Left ventricle myocardium superior (tissue), 1 donor: ENCODE measurements at places on chromosomes 12 and 14. TPM values are rescaled to one million over a fixed set of nuclear protein-coding genes. Genes with fewer than 3 reads are reported as not detected.

OR4K17 gene
- total RNA-seq, result not detected

SLC39A9 gene
- total RNA-seq, result 18.4 TPM

TSPAN19 gene
- total RNA-seq, result not detected

SYNDIG1L gene
- 0.22 TPM for total RNA-seq

DLK1 gene
- 22.7 TPM for total RNA-seq

CGRRF1 gene
- total RNA-seq, result 20.7 TPM

OR4N5 gene
- total RNA-seq, result not detected

GSG1 gene
- total RNA-seq, result not detected

HCAR1 gene
- total RNA-seq, result 0.12 TPM

DNA sequence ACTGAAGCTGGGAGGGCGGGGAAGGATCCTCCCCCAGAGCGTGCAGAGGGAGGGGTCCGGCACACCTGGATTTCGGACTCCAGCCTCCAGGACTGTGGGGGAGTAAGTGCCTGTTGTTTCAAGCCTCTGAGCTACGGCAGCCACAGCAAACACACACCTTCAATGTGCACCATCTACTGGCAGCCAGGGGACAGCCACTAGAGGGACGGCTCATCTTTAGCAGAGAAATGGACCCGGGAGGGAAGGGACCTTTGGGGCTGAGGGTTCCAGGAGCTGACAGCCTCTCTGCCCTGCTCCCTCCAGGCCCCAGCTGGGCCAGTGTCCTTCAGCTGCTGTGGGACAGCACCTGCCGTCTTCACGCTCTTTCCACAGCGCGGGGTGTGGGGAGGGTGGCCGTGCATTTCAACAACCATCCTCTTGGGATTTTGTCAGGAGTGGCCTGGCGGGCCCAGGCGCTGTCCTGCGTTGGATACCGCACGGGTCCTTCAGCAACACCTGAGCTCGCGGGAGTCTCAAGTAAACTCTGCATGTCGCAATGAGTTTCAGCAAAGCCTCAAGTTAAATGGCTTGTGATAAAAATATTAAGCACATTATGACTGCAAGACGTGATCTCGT is 209.2 kb upstream of the C14orf180 start:
- DNase-seq, result peak; percentile 32

GRCh38 chr12:19239102-19239501 is 109.6 kb downstream of the PLEKHA5 start:
- DNase-seq, result no peak

DNA sequence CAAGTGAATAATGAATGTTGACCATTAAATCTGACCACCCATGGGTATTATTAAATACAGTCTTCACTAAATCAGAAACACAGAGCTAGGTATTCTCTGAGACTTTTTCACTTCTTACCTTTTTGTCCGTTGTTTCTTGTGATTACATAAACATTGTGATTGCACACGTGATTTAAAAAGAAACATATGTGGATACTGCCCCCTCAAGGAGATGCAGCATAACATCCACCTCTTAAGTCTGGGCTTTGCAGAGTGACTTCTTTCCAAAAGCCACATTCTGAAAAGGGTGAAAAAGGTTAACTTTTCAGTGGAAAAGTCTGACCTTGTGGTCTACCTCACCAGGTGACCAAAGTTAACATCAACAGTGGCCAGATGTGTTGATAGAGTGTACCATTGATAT is 185.5 kb upstream of the FAR2 start:
- DNase-seq, result no peak

GRCh38 chr12:79199166-79199565 is 334.6 kb downstream of the SYT1 start:
- DNase-seq, result no peak

- no peak for DNase-seq
Measured at GRCh38 chr12:52454411-52455201, 2.7 kb upstream of the KRT6B start.

DNA sequence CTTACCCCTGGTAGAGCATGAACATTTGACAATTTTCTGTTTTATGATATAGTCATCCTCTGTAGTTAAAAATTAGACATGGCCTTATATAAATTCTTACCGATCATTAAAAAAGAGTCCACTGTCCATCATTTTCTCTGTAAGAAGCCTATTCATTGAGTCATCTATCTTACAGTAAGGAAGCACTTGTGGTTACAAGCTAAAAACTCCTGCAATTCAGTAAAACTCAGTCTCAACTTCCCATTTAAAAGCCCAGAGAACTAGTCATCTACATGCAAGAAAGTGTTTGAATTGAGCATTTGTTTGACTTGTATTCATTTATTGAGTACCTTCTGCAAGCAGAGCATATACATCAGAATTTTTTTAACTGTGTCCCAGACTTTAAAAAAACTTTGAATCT is 63.3 kb downstream of the GTF2A1 start:
- DNase-seq, result no peak

DNA sequence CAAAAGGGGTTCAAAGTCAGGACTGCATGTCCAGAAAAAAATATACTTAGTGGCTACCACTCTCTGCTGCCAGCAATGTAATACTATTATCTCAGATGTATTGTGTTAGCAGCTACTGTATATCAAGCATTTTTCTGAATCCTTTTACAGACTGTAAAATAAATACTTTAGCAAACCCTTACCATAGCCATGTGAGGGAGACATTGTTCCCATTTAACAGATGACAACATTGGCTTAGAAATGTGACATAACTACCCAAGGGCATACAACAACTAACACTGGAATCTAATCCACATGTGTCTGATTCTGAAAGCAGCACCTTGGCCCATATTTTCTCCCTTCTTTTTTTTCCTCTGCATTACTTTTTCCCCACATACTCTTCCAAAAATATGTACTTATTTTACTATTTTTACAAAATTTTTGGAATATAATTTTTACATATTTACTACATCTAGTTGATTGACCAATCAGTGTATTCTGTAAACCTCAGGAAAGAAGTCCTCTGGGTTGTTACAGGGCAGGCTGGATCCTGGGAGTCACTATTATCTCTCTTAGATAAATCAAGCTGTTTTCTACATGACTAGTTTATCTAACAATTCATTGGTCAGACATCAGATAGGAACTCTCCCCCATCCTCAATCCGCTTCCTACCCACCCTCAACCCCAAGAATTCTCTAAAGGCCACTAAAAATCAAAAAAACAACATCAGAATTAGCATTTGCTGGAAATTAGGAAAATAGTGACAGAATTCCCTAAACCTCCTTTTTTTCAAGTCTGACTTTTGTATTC is 154.1 kb downstream of the BTG1 start:
- no peak for DNase-seq

DNA sequence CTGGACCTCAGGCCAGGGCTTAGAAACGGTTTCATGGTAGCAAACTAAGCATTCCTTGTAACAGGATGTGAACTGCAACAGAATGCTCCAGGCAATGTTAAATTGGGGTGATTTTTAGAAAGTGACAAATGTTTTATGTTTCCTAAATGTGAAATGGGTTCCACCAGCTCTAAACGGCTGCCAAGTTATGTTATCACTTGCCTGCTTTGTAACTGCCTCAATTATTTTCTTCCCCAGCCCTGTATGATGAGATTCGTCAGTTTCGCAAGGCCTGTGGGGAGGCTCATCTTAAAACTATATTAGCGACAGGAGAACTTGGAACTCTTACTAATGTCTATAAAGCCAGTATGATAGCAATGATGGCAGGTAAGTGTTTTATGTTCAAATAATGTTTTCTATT is 70.9 kb downstream of the DERA start:
- DNase-seq, result no peak

DNA sequence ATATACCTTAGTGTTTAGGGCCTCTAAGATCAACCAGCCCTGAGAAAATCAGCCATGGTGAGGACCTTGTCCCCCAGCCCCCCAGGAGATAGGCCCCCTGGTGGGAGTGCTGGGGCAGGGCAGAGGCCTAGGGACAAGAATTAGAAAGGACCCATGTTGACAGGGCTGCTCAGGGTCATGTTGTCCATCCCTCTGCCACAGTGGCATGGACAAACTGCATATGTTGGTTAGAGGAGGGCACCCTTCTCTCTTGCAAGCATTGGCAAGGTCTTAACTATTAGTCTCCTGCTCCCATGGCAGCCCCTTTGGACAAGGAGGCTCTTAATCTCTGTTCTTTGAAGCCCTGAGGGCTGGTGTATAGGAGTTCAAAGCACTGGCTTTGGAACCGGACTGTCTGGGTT is 755 bp upstream of the PTPN6 start:
- peak; percentile 20 for DNase-seq

DNA sequence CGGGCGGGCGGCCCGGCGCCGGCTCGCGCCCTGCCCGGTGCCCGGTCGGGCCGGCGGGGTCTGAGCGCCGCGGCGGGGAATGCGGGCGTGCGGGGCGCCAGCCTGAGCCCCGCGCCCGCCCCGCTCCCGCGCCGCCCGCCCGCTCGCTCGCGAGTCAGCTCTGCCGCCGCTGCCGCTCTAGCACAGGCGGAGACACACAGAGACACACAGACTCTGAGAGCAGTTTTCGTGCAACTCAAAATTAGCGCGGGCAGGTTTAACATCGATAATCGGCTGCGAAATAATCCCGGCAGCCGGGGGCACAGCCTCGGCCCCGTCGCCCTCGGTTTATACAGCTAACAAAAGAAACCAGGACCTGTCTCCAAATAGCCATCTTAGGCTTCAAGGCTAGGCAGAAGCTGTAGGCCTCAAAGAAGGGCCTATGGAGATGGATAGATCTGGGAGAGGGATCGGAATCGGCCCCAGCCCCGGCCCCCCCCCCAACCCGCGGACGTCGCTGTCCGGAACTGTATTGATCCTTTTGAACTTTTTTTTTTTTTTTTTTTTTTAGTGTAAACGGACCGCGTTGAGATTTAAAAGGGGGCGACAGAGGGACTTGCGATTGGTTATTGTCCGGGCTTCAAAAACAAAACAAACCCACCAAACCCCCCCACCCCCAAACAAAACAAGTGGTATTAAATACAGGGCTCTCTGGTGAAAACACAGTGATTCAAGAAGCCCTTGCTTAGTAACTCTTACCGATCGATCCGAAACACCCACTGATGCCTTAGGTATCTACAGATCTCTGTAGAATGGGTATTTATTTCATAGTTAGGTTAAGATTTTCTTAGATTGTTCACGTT is 1.1 kb downstream of the ARID2 start:
- DNase-seq, result peak; percentile 65

GRCh38 chr14:78197051-78197450 is 26.9 kb downstream of the NRXN3 start:
- no peak for DNase-seq

GRCh38 chr14:32083315-32083624 is 6.2 kb downstream of the ARHGAP5 start:
- DNase-seq, result no peak

DNA sequence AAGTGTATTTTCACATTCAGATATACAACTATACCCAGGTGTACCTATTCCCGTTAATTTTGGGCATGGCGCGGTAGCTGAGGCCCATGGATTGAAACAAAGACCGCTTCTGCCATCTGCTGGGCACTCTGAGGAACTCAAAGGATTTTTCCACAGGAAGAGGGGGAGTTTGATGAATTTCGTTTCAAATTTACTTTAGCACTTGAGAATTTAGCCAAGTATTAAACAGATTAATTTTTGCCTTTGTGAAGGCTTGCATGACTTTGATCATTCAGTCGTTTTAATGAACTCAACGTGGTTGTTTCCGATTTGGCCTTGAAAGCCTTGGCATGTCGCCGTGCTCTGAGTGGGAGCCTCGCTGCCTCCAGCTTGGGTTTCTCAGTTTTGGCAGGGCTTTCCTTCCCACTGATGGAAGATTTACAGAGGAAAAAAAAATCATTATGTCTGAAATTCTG is 153.2 kb upstream of the DDHD1 start:
- peak; percentile 73 for DNase-seq

- no peak for DNase-seq
Measured at GRCh38 chr12:43444940-43445564, 107.0 kb downstream of the ADAMTS20 start.

- no peak for DNase-seq
Measured at GRCh38 chr12:88958153-88958552, 377.9 kb upstream of the KITLG start.

GRCh38 chr12:77888611-77889010 is 57.9 kb downstream of the NAV3 start:
- DNase-seq, result no peak

DNA sequence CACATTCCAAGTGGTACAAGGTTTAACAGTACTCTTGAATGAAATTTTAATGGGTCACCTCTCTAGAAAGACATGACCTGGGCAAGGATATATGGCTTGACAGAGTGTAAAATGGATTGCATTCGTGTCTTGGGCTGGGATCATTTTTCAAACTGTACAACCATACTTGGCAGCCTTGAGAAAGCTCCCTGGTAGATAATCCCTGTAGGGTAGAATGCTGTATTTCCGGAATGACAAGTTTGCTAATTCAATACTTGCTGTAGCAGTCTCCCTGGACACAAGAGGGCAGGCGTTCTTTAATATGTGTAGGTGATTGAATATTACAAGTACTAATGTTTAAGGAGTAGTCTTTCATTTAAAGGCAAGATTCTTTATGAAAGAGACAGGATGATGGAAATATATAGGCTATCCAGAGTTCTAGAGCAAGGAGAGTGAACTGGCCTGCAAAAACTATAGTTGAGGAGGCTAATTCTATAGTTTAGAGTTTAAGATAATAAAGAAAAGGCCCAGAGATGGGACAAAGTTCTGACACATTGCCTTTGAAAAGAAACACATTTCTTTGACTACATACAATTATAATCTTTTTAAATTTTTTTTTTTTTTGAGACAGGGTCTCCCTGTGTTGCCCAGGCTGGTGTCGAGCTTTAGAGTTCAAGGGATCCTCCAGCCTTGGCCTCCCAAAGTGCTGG is 53.4 kb downstream of the PLBD1 start:
- DNase-seq, result no peak

- no peak for DNase-seq
Measured at GRCh38 chr12:54162741-54163140, 26.0 kb downstream of the SMUG1 start.
